LoVo (cell line): ENCODE measurements at places on chromosomes 5 and 9.

DNA sequence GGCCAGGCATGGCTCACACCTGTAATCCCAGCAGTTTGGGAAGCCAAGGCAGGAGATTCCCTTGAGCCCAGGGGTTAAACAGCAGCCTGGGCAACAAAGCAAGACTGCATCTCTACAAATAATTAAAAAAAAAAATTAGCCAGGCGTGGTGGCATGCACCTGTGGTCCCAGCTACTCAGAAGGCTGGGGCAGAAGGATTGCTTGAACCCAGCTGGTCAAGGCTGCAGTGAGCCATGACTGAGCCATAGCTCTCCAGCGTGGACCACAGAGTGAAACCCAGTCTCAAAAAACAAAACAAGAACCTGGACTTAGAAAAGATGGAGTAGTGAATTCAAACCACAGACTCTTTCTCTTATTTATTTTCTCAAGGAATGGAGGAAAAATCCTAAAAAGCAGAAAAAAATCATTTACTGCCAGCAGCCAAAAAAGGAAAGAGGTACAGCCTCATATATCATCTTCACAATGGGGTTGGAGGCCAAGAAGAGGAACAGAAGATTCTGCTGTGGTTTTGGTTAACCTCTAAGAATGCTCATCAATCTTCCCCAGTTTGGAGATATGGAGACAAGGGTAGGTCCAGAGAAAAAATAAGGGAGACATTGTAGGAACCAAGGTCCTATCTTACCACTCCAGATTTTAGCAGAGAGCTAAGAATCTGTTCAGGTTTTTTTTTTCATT lies 40.0 kb upstream of the MYO10 start:
- DNase-seq = no peak

- no peak for DNase-seq
These were observed 1.4 kb downstream of the DAB2 start for GRCh38 chr5:39423331-39423751.

DNA sequence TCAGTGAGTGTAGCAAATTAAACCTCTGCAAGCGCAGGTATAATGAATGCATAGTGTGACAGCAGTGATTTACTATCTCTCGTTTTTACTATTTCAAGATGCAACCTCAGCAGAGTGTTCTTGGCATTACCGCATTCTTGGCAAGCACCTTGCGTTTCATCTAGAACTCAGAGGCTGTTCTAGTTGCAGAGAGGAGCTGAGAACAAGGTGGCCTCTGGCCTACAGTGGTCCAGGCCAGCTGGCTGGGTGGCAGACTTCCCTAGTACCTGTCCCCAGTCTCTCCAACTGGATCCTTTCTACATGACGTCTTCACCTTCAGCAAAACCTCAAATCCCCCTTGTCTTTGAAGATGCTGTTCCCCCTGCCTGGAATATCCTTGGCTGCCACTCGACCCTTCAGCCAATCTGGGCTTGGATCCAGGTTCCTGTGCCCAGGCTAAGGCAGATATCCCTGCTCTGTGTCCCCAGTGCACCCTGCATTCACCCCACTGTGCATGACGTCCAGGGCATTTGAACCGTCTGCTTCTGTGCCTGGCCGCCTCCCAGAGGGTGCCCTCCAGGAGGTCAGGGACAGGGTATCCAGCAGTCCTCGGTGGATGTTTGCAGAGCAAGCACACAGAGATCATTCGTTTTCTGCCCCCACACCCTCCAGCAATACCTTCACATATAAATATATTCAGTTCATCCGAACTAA lies 120.4 kb upstream of the CPEB4 start:
- DNase-seq = no peak

DNA sequence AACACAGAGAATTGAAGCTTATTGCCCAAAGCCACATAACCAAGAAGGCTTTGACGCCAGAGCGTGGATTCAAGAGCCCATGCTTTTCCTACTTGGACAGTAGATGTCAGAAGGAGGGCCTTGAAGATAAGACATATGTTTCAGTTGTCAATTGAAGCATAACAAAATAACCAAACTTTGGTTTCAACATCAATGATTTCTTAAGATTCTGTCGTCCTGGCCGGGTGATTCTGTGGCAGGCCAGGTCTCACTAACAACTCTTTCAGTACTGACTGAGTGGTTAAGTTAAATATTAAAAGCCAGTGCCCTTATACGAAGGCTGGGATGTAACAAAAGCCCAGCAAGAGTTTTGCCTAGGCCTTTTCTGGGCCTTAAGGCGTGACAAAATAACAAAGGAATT lies 94.0 kb downstream of the RCL1 start:
- no peak for DNase-seq

DNA sequence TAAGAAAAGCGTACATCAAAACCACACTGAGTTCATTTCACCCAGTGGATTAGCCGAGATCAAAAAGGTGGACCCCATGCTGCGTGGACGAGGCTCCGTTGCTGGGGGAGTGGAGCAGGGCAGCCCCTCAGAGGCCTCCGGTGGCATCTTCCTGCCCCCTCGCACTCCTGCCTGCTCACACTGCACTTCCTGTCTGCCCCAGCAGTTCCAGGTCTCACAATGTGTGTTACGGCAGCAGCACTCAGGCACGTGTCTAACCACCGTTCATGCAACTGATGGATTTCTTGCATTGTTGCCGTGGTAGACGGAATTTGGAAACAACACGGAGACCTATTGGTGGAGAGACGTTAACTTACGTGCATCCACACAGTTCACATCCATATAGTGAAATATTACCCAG lies 196.6 kb upstream of the OTULINL start:
- no peak for DNase-seq

DNA sequence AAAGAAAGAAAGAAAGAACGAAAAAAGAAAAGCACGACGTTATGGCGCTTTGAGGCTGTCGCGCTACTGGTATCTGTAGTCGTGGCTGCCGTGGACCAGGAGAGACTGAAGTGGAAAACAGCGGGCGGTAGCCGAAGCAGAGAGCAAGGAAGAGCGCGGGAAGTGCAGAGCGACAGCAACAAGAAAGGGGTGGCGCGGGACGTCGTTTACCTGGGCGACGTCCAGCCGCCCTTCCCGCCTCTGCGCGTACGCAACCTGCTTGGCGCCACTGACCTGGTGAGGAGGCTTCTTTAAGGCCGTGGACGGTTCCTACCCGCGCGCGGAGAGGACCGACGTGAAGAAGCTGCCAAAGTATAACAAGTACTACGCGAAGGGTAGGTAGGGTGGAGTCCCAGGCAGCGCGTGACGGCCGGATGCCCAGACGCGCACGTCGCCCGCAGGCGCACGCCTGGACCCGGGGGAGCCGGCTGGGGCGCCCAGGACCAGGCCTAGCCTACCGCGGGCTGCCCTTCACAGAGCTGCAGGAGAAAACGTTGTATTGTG lies 15.4 kb downstream of the CCL28 start:
- no peak for DNase-seq

DNA sequence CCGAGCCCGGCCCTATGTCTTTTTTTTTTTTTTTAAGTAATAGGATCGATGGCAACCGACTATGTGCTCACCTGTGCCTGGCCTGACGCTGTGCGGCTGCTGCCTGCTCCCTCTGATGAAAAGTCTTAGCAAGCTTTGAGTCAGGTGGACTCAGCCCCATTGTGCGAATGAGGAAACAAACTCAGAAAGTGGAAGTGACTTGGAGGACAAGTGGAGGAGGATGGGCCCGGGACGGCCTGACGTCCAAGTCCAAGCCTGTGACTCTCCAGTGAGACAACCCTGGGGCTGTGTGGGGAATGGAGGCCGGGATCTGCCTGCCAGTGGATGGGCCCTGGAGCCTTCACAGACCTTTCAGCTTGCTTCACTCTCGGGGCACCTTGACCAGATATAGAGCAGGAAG lies 57.9 kb downstream of the EXD3 start:
- no peak for DNase-seq

GRCh38 chr9:7363777-7364477 lies 435.7 kb downstream of the DMAC1 start:
- DNase-seq = no peak

GRCh38 chr9:105007143-105007542 lies 79.2 kb upstream of the ABCA1 start:
- no peak for DNase-seq

GRCh38 chr9:107239474-107239873 lies 43.6 kb upstream of the RAD23B start:
- DNase-seq = no peak

GRCh38 chr5:157342822-157343402 lies 77.0 kb downstream of the CYFIP2 start:
- peak; percentile 11 for DNase-seq

DNA sequence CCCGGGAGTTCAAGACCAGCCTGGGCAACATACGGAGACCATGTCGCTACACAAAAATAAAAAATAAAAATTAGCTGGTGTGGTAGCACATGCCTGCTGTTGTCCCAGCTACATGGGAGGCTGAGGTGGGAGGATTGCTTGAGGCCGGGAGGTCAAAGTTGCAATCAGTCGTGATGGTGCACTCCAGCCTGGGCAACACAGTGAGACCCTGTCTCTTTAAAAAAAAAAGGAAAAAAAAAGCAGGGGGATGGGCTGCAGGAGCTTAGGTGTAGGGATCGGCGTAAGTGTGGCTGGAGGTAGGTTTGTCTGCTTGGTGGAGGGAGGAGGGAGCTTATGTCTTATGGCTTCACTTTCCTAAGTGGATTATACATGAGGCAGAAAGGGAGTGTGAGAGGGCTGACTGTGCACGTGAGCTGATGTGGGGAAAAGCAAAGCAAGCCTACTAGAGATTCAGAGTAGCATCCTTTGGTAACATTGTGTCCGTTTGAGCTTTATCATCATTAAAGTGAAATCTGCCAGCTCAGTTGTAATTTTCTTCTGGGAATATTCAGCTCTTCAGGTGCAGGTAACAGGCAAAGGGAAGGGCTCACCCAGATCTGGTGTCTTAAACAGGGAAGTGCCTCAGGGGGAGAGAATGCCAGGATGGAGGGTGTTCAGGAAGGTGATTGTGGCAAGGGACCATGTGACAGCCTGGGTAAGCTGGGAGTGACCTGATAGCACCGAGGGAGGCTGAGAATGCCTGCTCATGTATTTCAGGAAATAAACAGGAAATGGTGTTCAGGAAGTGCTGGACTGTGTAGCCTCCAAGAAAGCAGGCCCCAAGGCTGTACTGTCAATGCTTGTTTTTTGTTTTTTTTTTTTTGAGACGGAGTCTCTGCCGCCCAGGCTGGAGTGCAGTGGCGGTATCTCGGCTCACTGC lies 17.6 kb upstream of the SETX start:
- peak; percentile 27 for DNase-seq

- DNase-seq = no peak
These were observed 531 bp downstream of the TMEM210 start for GRCh38 chr9:137171149-137171900.

DNA sequence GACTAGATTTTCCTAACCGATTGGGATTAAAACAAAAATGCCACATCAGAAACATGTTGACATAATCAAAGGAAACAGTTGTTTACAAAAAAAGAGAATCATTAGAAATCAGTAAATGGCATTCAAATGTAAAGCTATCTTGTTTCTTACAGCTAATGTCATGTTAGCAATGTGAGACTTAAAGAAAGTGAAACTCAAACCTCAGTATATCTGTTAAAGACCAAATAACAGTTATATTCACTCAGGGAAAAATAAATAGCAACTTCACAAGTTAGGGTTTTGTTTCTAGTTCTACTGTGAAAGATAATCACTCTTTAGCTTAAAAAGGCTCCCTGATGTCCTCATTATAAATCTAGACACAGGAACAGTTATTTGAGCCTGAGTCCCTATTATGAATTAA lies 189.3 kb upstream of the EFNA5 start:
- DNase-seq = no peak

DNA sequence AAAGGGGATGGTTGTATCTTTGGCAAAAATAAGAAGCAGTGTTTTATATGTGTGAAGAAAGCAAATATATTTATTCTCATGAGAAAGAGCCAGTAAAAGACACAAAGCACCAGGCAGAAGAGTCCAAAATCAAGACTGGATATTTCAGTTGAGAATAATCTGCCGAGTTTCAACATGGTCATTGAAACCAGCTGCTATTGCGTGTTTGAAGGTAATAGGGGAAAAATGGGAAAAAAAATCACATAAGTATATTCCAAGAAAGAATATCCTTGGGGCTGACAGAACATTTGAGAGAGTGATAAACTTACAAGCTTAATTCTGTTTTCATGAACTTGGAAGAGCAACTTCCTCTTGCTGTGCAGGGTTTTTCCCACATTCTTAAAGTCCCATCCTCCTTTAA lies 79.9 kb downstream of the ISOC1 start:
- DNase-seq = no peak

GRCh38 chr5:176446028-176446665 lies 2.0 kb upstream of the FAF2 start:
- DNase-seq = no peak

DNA sequence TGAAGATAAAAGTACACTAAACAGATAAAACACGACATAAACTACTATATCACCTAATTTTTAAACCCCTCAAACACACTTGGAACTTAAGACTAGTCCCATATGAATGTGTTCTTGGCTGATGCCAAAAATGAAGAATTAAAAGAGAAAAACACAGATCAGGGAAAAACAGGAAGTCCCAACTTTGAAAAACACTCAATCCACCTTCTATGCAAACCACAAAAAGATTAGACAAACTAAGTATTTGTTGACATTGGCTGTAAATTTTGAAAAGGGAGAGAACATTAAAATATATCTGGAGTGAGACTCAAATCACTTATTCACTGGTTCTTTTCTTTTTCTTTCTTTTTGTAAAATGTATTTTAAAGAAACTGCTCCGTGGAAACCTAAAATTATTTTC lies 81.4 kb downstream of the ANKH start:
- DNase-seq = no peak

DNA sequence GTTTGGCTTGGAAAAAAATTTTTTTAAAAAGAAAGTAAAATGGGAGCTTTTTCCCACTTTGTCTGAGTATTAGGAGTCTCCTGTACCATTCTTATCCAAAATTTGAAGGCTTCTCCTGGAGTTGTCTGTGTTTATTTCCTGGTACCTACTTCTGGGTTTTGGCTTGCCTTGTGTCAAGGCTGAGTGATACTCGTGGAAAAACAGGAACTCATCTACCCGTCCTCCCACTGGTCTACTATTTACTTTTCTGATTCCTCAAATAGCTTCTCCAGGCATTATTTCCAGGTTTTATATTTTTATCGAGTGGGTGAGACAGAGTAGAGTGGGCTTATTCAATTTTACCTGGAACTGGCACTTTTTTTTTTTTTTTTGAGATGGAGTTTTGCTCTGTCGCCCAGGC lies 99.4 kb downstream of the RMI1 start:
- no peak for DNase-seq

- no peak for DNase-seq
These were observed 32.2 kb upstream of the OR2S2 start for GRCh38 chr9:35990155-35990554.

GRCh38 chr5:76175051-76175666 lies 92.0 kb downstream of the SV2C start:
- peak; percentile 71 for DNase-seq

- DNase-seq = no peak
These were observed 639.0 kb upstream of the ACO1 start for GRCh38 chr9:31745468-31745867.

DNA sequence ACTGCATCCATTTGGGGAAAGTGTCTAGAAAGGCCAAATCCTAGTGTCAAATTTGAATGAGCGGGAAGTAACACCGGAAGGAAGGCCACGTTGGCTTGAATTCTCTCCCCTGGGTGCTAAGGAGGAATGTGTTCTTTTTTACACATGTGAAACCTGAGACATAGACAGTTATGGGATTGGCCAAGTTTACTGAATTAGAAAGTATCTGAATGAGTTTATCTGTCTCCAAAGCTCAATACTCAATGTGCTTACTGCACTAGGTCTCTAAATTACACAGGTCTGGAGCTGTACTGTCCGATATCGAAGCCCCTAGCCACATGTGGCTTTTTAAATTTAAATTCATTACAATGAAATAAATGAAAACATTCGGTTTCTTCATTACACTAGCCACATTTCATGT lies 6.0 kb downstream of the DMRT1 start:
- no peak for DNase-seq

GRCh38 chr5:141767671-141768070 lies 85.6 kb upstream of the ARAP3 start:
- DNase-seq = no peak

- peak; percentile 9 for DNase-seq
These were observed 63.1 kb downstream of the TMOD1 start for GRCh38 chr9:97564291-97565175.
